Stimulated activated CD4-positive, alpha-beta T cell treated with anti-CD3 and anti-CD28 coated beads, Interleukin-15, amount 100 ng/mL, for 48 hours (primary cell): ENCODE measurements at places on chromosomes 16 and 17.
A peak's percentile ranks its signal among the peaks of the same experiment; 100 is the strongest.

GRCh38 chr17:79146562-79146961, 71.9 kb downstream of the ENGASE start:
- no peak for DNase-seq

- DNase-seq = peak; percentile 43
Observed at GRCh38 chr17:74368341-74369081, 1.2 kb downstream of the GPR142 start.

- peak; percentile 17 for DNase-seq
Observed at GRCh38 chr17:35460354-35460851, 11.8 kb upstream of the SLFN13 start.

DNA sequence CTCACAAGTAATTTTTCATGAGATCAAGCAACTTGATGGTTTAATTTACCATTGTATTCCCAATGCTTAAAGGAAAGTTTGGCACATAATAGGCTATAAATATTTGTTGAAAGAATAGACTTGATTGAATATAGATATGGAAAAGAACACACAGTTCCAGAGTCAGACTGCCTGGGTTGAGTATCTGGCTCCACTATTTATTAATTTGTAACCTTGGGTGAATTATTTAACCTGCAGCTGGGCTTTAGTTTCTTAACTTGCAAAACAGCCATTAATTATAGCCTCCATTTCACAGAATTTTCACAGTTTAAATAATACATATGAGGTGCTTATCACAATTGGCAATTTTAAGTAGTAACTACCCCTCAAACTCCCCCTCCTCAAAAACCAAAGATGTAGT, 73.6 kb downstream of the NCOR1 start:
- no peak for DNase-seq

DNA sequence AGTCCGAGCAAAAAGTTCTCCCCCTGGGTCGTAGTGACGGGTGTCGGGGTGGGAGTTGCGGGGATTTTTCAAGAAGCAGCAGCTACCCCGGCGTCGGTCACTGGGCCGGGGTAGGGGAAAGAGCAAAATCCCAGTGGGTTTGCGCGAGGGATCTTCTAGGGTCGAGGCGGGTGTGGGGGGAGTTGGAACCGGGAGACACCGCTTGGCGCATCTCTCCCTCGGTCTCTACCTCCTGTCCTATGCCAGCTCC, 2.3 kb upstream of the UBTF start:
- DNase-seq = no peak

DNA sequence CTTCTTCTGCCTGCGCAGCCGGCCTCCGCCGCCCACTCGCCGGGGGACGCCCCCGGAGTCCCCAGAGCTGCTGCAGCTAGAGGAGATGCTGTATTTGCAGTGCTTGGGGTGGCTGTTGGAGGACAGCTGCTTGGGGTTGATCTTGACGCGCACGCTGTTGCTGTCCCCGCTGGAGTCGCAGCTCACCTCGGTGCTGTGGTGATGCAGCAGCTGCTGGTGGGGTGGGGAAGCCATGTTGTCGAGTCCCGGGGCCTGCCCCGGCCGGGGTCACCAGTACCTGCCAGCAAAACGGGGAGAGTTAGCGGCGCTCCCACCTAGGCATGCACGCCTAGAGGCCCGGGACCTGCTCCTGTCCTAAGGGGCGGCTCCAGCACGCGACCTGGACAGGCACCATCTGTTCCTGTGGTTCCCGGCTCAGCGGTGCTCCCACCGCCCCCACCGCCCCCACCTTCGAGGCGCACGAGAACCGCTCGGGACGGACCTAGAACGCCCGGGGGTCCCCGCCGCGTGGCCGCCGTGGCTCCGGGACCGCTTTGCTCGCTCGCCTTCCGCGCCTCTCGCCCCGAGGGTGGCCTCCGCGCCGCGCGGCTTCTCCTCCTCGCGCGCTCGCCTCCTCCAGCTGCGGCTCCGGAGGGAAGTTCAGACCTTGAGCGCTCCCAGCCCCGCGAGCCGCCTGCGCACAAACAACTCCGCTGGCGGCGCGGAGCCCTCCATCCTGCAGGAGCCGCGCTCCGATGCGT, 863 bp downstream of the ADCY9 start:
- DNase-seq = peak; percentile 16

- no peak for DNase-seq
Observed at GRCh38 chr17:65485388-65486299, 75.8 kb downstream of the AXIN2 start.

GRCh38 chr16:89575247-89576152, at the start of gene CPNE7:
CPNE7 (plus strand) TSS chr16:89575758; CDS start chr16:89575898, 140 bp downstream.
- no peak for DNase-seq

DNA sequence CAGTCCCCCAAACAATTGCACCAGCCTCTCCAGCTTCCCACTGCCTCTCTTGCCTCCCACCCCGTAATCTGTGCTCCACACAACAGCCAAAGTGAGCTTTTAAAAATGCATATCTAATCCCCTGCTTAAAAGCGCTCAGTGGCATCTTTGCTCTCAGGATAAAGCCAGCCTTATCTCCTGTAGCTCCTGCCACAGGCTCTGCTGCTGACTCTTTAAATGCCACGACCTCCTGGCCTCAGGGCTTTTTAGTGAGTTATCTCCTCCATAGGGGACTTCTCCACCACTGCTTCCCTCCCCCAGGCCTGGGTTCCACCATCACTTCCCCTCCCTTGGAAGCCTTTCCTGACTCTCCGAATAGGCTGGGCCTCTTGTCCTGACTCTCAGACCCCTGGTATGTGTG, 98.6 kb downstream of the GNAO1 start:
- DNase-seq = no peak

GRCh38 chr16:48559462-48560211, 50.3 kb downstream of the N4BP1 start:
- DNase-seq = no peak

DNA sequence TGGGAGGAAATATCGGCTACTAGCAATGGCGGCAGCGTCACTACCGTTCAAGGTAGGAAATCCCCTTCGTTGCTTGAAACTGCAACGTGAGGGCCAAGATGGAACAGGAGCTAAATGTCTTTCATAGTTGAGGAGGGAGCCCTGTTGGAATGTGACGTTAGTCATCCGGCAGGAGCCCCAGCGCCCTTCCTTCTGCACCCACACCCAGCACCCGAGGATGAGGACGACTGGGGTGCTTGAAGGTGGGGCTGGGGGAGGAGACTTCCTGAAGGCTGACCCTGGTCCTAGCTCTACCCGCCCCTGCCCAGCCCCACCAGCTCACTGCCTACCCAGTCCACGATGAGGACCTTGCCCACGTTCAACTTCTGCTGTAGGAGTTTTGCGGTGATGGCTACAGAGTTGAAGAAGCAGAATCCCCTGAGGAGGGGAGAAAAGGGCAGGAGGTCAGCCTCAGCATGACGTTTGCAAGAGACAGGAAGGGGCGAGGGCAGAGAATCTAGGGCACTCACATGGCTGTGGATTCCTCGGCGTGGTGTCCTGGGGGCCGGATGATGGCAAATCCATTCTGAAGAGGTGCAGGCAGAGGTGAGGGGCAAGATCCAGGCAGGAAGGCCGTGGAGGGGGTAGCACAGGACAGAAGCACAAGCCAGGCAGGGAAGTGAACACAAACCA, 11.9 kb downstream of the G6PC3 start:
- no peak for DNase-seq

DNA sequence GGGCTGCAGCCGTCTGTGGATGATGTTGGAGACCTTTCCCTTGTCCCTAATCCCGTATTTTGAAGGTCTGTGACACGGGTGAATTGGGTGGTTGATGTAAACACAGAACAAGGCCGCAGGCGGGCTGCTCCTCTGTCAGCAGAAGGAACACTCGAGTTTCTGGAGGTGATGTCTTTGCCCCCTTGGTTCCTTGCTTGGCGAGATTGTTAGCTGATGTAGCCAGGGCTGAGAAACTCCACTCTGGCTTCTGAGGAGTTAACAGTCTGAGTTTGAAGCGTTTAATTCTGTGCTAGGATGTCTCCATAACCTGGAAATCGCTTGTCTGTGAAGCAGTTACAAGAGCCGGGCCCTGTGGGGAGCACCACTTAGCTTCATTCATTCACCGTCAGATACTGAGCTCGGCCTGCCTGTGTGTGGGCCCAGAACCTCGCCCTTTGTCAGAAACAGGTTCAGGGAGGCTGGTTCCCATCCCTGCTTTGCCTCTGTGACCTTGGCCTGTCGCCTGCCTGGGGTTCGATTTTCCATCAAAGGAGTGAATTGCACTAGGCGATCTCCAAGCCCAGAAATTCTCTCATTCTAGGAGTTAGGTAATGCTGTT, 1.3 kb downstream of the MAPK8IP3 start:
- DNase-seq = no peak

DNA sequence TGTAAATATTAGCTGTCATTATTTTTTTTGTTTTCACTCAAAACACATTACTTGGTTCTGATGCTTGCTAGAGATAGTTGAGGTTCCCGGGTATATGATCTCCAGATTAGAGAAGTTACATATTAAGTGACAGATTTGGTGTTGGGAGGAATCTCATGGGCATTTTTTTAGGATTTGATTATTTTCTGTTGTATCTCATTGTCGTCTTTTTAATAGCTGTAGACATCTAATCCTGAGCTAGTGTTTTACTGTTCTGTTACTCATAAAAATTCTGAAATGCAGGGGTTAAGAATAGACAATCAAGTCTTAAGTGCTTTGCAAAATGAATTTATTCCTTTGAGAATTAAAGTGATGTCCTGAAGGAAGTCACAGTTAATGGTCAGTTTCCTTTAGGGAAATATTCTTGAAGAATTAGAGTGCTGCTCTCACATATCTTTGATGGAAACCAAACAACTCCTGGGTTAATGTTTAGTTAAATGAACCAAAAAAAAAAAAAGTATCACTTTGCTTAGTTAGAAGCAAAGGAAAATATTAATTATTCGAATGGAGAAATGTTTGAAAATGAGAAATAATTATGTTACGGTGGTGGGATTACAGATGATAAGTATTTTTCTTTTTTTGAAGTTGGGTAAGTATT, 251.7 kb upstream of the CACNG5 start:
- no peak for DNase-seq

- no peak for DNase-seq
Observed at GRCh38 chr16:9366048-9366969, 274.9 kb downstream of the HAPSTR1 start.
